Cortex of kidney (tissue), 1 donor: ENCODE measurements at places on chromosomes 6 and 20.

- no peak for DNase-seq
These were observed 346 bp upstream of the SLC44A4 start for GRCh38 chr6:31879143-31879542.

DNA sequence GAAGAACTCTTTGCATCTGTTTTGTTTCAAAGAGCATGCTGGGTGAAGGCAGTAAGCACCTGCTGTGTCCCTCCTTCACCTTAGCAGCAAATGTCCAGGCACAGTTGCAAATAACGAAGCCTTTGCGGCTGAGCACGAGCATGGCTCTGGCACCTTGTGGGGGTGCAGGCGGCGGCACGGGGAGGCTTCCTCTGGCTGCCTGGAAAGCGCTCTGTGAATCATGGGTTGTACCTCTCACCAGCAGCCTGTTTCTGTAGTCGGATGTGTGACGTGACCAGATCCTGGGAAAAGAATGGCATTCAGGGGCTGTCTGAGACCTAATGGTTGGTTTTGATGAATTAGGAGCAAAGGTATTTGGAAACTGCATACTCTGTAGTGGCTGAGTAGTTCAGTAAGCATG is 144.8 kb downstream of the DTNBP1 start:
- no peak for DNase-seq

- DNase-seq: no peak
These were observed 184.2 kb downstream of the EPM2A start for GRCh38 chr6:145551164-145551563.

GRCh38 chr6:66478705-66479104 is 771.7 kb upstream of the EYS start:
- no peak for DNase-seq

DNA sequence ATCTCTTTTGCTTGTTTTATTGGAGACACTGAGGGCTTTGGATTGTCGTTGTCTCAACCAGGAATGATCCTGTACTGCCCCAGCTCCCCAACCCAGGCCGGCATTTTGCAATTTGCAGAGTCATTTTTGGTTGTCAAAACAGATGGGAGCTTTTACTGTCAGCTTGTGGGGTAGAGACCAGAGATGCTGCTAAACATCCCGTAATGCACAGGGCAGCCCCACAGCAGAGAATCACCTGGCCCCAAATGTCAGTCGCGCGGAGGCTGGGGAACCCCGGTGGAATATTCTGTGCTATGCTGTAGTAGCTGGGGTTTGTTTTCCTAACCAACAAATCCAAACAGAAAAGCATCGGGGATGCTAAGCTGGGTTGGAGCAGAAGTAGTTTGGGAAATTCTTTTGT is 99.7 kb downstream of the TSHZ2 start:
- no peak for DNase-seq

DNA sequence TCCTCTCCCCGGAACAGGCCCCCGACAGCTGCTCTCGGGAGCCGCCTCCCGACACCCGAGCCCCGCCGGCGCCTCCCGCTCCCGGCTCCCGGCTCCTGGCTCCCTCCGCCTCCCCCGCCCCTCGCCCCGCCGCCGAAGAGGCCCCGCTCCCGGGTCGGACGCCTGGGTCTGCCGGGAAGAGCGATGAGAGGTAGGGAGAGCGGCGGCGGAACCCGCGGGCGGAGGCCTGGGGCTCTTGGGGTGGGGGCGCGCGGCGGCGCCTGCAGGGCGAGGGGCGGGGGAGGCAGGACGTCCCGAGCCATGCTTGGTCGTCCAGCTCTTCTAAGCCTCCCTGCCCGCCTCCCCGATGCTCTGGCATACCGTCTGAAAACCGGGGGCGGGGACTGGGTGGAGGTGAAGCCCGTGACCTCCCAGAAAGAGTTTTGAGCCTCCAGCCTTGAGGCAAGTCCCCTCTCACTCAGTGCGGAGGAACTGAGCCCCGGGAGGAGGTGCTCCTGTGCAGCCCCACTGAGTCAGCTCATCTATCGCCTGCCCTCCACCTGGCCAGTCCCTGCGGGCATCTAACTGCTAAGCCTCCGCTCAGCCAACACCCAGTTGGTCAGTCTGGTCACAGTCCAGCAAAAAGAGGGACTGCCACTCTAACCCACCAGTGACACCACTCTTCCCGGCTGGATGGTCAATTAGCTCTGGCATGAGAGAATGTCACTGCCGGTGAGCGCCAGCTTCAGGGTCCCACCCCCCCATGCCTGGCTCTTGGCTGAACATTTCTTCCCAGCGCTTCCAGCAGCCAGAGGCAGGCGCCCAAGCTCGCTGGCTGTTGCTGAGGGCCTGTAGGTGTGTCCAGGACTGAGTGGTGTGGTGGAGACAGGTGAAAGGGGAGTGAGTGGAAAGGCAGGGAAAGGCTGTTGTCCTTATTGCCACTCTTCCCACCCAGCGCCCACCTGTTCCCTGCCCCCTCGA is 482 bp downstream of the DDR1 start:
- no peak for DNase-seq

DNA sequence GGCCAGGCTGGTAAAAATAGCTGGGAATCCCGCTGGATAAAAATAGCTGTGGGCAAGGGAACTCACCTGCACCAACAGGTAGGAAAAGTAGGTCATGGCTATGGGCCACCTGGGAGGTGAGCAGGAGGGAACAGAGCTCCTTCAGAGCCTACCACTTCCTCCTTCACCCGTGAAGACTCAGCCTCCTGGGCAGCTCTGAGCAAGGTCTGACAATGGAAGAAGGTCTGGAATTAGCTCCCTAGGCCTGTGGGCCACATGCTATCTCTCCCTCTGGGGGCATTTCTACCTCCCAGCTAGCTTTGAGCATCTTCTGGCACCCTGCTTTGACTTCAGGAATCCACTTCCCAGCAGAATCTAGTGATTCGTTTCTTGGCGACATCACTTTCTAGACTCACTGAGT is 153.9 kb downstream of the MRPL14 start:
- no peak for DNase-seq

DNA sequence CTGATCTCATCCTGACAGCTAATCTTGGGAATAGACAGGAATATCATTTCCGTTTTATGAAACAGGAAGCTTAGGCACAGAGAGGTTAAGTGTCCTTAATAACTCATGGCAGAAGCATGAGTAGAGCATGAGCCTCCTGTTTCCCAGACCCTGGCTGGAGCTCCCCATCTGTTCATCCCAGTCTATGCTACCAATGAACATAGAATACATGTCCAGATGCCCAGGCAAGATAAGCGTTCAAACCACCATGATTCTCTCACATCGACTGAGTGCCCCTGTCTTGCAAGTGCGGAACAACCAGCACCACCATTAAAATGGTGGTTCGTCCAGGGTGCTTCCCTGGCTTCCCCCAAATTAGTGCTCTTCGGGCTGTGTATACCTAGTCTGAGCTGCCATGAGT is 217.1 kb downstream of the FARS2 start:
- no peak for DNase-seq

DNA sequence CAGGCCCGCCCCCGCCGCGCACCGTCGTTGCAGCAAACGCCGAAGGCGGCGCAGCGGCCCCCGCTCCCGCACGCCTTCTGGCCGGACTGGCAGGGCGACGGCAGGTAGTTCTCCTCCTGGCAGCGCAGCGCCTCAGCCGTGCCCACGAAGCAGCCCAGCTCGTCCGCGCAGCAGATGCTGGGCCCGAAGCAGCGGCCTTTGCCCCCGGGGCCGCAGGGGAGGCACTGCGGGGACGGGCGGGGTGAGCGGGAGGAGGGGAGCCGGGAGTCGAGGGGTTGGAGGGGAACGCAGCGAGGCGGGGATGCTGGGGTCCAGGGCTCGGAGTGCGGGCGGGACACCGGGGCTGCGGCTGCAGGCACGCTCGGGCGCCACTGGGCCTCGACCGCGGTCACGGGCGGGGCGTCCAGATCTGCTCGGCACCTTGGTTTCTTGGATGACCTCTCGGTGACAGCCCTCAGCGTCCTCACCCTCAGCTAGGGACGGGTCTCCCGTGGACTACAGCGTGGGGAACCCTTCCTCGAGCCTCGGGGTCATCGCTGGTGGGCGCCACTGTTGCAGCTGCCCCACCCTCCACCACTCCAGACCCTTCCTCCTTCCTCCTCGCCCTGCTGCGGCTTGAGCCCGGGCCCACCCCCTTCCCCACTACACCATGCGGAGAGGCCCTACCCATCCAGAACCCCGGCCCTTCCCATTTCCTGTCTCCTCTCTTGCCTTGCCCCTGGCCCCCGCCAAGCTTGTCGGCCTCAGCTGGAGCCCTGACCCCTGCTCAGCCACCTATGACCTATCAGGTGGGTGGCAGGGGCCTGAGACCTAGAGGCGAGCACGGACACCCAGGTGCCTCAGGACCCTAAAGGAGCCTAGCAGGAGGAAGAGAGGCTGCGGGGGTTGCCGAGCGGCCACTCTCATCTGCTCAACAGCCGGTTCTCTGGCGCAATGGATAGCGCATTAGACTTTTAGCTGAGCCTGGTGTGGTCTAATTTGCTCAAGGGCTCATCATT is 1.3 kb downstream of the AVP start:
- no peak for DNase-seq

DNA sequence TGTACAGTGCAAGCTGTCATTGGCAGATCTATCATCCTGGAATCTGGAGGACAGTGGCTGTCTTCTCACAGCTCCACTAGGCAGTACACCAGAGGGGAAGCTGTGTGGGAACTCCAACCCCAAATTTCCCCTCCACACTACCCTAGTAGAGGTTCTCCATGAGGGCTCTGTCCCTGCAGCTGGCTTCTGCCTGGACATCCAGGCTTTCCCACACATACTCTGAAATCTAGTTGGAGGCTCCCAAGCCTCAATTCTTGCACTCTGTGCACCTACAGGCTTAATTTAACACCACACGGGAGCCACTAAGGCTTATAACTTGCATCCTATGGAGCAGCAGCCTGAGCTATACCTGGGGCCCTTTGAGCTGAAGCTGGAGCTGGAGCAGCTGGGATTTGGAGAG is 43.0 kb upstream of the TRIM39 start:
- no peak for DNase-seq

- DNase-seq: no peak
These were observed 19.5 kb upstream of the ASXL1 start for GRCh38 chr20:32338665-32339064.

DNA sequence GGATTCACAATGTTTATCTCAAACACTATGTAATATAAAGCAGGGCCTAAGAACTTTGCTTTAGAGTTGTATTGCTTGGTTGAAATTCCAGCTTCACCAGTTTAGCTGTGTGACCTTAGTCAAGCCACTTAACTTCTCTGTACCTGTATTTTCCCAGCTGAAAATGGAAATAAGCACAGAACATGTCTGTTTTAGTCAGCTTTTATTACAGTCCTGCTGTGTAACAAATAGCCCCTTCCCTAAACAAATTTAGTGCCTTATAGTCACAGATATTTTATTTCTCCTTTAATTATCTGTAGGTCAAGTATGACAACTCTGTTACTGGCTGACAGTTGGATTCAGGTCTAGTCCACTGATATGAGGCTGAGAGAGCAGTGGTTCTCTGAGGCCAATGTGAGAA is 56.0 kb upstream of the JAG1 start:
- DNase-seq: no peak

DNA sequence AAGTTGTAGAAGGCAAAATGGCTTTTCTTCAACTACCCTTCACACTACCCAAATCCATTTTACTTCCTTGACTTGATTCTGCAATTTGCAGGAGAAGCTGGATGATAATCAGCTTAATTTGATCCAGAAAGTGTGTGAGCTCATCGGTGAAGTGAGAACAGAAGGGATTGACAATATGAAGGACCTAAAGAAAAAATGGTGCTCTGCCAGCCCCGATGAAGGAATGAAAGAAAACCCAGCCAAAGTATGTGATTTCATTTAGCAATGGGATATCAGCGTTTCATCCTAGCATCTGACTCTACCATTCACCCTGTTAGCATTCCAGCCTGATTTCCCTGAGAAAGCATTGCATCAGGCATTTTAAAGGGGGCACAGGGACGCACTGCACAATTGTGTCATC is 41.5 kb downstream of the CD164 start:
- no peak for DNase-seq

- no peak for DNase-seq
These were observed 7.0 kb downstream of the TMEM244 start for GRCh38 chr6:129853996-129854711.

DNA sequence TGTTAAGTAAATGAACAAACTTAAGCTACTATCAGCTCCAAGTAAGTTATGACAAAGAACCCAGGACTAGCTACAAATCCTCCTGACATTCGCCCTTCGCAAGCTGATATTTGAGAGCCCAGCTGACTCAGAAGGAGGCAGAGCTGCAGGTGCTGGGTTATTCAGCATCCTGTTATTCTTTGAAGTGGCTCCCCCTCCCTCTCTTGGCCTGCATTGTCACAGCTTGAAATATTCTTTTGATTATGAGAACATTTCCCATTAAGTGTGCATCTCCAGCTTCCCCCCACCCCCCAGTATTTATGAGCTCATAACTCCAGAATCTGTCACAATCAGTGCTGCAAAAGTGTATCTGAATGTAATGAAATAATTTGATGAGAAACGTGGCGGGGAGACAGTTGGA is 78.8 kb upstream of the RALY start:
- no peak for DNase-seq

DNA sequence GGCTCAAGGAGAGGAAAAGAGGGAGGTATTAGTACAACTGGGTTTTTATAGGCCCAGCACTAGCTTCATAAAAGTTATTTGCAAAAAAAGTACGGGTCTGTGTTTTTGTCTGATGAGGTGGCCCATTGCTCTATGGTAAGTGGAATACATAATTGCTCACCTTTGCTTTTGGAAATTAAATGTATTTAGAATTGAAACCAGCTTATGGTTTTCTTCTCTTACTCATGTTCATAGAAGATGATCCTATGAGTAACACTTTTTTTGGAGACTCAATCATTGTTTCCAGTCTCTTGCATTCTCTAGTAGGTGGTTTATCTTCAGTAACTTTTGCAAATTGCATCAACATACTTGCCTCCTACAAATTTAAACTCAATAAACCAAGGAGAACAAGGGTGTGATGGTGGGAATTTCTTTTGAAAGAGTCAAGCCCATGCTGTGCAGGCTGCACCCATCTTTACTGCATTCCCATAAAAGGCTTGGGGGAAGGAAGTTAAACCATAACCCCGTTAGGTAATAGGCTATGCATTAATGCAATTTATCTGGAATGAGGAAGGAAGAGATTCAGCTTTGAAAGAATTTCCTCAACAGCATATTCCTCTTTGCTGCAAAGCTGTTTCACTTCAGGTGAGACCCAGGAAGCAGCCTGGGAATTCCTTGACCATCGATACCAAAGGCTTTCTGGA is 48.5 kb upstream of the EDN1 start:
- DNase-seq: no peak

DNA sequence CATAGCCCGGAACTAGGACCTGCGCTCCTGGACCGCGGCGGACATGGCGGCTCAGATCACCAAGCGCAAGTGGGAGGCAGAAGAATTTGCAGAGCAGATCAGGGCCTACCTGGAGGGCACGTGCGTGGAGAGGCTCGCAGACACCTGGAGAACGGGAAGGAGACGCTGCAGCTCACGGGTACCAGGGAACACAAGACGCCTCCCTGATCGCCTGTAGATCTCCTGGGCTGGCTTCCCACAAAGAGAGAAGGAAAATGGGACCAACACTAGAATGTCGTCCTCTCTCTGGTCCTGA is 15.1 kb upstream of the HLA-A start:
- no peak for DNase-seq
